ENCODE measurements at places on chromosomes 3 and 15.

- no peak for DNase-seq
Observed at GRCh38 chr3:46876313-46877300, 914 bp upstream of the PTH1R start.

GRCh38 chr3:7203969-7204847 lies 343.3 kb downstream of the GRM7 start:
- DNase-seq: no peak

GRCh38 chr3:54784021-54784420 lies 143.8 kb downstream of the LRTM1 start:
- DNase-seq: no peak

GRCh38 chr3:22377421-22377820 lies 626.4 kb upstream of the ZNF385D start:
- DNase-seq: no peak

DNA sequence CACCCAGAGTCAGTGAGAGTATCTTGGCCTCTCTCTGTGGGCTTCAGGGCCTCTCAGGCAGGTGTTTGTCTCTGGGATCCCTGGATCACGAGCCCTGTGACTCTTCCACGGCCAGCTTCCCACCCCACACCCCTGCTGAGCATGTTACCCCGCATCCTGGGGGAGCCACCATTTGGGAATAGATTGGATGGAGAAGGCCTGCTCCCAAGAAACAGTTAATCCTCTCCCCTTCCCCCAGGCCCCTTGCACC lies 15.5 kb upstream of the SRP14 start:
- no peak for DNase-seq

DNA sequence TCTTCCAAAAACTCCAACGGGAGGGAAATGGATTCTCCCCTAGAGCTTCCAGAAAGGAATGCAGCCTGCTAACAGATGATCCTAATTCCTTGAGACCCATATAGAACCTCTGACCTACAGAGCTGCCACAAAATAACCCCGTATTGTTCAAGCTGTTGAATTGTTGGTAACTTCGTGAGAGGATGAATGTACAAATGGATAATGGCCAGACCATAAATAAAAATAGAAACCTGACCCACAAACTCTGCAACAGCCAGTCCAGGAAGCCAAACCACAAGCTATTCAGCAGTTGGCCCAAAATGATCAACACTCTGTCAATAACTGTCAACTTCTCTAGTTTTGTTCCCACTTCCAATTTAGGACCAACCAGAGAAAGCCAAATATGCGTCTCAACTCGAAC lies 414.0 kb upstream of the ZNF717 start:
- no peak for DNase-seq

DNA sequence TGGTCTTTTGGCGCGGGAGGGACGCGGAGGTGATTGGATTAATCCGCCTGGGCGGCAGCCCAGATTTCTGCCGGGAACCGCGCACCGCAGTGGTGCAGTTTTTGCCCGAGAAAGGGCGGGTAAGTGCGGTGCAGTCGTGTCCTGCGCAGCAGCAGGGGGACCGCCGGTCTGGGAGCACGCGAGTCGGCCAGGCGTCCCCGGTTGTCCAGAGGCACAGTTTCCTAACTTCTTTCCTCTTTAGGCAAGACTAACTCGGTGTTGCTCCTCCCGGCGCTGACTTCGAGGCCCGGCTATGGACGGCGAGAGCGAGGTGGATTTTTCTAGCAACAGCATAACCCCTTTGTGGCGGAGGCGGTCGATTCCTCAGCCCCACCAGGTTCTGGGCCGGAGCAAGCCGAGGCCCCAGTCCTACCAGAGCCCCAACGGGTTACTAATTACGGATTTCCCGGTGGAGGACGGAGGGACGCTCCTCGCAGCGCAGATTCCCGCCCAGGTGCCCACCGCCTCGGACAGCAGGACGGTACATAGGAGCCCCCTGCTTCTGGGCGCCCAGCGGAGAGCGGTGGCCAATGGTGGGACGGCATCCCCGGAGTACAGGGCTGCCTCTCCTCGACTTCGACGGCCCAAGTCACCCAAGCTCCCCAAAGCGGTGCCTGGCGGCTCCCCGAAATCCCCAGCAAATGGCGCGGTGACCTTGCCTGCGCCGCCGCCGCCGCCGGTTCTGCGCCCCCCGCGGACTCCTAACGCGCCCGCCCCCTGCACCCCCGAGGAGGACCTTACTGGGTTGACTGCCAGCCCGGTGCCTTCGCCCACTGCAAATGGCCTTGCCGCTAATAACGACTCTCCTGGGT lies 736 bp downstream of the ARHGEF26 start:
- no peak for DNase-seq

DNA sequence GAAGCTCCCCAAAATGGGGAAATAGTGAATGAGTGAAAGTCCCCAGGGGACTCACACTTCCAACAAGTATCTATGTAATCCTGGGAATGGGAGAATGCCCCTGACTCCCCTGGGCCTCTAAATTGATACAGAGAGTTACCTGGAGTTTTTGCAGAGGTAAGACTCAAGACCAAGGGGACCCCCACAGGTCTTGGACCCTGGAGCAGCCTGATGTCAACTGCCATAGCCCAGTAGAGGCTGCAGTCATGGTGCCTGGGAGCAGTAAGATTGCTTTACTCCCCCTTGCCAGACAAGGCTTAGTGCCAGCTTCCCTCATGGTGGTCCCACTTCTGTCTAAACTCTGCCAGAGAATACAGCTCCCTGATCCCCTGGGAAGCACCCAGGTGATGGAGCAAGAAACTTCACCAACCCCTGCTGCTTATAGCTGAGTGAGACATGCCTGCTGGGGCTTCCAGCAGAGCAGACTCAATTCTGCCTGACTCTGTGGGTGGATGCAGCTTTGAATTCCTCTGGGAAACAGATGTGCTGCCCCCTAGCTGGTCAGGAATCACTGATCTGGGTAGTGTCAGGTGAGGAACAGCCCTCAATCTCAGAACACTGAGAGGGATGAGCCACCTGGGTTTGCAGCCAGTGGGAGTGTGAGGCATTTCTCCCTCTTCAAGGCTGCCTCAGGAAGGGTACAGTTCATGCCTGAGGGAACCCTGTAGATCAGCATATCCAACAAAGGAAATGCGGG lies 485.9 kb downstream of the NSUN3 start:
- DNase-seq: no peak

DNA sequence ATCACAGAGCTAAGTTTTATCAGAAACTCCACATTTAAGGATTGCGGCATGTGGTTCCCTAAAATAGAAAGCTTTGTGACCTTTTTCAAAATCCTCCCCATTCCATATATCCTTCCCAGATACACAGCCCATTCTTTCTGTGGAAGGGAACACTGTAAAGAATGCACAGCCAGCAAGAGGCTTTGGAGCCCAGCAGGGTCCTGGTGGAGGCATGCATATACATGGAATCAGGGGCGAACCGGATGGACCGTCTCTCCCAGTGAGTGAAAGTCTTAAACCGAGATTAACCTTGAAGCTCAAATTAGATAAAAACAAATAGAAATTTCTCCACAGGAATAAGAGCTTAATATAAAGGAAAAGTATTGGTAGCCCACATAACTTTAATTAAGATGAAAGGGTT lies 436.2 kb upstream of the MDFIC2 start:
- DNase-seq: no peak

GRCh38 chr3:138776961-138777360 lies 57.8 kb downstream of the PIK3CB start:
- DNase-seq: no peak

DNA sequence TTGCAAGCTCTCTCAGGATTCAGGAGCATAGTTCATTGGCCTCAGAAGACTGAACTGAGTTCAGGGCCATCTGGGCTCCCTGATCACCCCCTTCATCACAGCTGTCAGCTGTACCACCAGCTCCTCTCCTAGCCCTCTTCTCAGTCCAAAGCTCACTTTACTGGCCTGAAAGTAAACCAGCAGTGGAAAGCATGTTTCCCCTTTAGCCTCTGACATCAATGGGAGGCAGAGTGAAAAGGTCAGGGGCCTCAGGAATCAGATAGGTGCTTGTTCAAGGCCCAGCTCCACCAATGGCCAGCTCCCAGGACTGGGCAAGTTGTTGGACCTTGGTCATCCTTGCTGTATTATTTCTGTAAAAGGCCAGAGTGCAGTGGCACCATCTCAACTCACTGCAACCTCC lies 223.4 kb downstream of the TLE3 start:
- DNase-seq: no peak

DNA sequence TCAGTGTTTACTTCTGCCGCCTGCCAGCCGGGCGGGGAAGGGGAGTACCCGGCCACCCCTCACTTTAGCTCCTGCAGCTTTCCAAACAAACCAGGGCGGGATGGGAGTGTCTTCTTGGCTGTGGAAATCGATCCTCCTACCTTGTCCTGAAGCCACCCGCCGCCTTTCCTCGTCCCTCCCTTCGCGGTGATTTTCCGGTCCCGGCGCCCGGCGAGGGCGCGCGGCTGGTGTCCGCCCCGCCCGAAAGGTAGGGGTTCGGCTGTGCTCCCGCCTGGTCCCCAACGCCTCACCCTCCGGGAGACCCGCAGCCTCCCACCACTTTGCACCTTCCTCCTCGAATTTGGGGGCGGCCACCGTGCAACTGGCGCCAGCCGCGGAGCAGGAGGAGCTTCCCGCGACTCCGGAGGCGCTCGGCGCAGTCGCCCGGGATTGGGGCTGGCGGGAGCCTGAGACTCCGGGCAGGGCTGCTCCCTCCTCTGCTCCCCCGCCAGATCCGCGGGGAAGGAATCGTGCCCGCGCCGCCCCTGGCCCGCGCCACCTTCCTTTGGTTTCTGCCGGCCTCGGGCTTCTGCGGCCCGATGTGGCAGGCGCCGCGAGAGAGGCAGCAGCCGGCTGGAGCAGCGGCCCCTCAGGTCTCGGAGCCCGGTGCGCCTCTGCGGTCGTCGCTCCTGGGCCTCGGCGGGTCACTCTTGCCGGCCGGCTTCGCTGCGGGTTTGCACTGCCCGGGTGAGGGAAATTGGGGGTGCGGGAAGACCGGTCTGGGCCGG lies 30.7 kb upstream of the ST3GAL6 start:
- DNase-seq: no peak

- no peak for DNase-seq
Observed at GRCh38 chr15:74316141-74316540, 51.3 kb downstream of the CYP11A1 start.

- DNase-seq: no peak
Observed at GRCh38 chr3:125594125-125594524, 1.2 kb downstream of the OSBPL11 start.

DNA sequence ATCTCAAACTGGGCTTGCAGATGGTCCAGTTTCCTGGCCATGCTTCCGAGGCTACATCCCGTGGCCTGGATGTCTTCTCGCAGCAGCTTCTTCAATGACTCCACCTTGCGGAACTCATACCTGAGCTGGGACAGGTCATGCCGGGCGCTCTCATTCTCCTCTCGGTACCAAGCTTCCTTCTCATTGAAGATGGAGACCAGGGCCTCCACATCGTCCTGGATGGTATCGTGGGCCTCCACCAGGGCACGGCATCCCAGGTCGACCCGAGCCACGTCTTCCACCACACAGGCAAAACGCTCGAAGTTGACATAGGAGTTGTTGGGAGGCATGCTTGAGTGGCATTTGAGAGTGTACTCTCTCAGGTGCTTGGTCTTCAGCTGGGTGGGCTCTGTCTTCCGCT lies 89.2 kb upstream of the HERC1 start:
- no peak for DNase-seq

GRCh38 chr15:97691799-97692198 lies 268.7 kb upstream of the ARRDC4 start:
- DNase-seq: no peak

DNA sequence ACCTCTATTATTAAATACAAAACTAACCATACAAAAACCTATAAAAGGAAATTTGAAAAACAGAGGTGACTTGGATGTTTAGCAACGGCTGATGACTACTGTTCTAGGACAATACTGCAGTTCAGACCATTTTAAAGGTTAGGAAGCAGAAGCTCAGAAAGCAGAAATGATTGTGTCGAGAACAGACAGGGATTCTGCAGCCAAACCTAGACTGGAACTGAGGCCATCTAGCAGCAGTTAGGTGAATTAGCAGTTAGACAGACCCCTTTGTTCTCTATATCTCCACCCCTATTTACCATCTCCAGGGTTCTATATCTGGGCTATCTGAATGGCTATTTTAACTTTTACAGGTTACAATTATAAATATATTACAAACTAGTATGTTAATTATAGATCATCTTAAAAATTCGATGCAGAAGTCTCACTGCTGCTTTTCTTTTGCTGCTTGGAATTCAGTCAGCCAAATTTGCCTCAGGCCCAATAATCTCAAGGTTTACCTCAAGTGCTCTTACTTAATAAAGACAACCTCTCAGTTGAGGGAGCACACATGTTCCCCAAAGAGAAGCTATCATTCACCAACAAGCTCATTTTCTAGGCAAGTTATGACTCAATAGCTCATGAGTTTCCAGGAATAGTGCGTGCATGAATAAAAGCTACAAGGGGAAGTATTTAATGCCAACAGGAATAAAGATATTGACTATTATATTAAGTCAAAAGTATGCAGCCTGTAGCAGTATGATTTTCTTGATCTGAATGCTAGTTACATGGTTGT lies 9.3 kb upstream of the IL1RAP start:
- DNase-seq: no peak

- no peak for DNase-seq
Observed at GRCh38 chr15:58314593-58315216, 117.1 kb upstream of the LIPC start.

GRCh38 chr15:57114070-57114469 lies 195.6 kb downstream of the TCF12 start:
- DNase-seq: no peak

GRCh38 chr3:54696313-54696712 lies 231.5 kb downstream of the LRTM1 start:
- no peak for DNase-seq

GRCh38 chr3:45188719-45189659 lies 37.1 kb downstream of the TMEM158 start:
- DNase-seq: no peak

DNA sequence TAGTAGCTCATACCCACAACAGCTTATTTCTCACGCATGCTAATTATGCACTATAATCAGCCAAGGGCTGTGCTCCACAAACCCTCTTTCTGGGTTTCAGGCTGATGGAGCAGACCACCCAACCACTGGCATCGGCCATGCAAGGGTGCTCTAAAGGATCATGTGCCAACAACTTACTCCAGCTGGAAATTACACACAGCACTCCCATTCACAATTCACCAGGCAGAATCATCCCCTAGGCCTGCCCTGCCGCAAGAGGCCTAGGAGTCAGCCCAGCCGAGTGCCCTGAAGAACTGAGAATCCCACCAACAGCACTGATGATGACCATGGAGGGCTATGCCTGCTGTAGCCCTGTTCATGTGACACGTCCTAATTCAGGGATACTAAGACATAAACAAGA lies 216.2 kb upstream of the CHRNA7 start:
- DNase-seq: no peak

- no peak for DNase-seq
Observed at GRCh38 chr15:92968926-92969651, 69.0 kb downstream of the CHD2 start.

DNA sequence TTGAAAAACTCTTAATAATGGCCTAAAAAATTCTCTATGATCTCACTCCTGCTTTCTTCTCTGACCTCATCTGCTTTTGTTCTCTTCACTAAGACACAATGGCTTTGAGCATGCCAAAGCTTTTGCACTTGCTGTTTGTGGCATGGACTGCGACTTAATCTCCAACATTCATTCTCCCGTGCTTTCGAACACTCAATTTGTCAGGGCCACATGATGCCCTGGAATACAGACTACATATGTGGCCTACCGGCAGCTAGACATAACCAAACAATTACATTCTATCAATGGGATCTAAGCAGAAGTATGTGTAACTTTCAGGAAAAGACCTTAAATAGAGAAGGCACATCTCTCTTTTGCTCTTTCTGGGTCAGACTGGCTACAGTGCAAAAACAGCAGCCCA lies 506.5 kb downstream of the MAGI1 start:
- DNase-seq: no peak

All from urinary bladder (tissue), 4 donors.